ENCODE measurements at places on chromosomes 5 and 9.

- DNase-seq, result no peak
Measured at GRCh38 chr9:89723469-89724100, 118.8 kb downstream of the GADD45G start.

DNA sequence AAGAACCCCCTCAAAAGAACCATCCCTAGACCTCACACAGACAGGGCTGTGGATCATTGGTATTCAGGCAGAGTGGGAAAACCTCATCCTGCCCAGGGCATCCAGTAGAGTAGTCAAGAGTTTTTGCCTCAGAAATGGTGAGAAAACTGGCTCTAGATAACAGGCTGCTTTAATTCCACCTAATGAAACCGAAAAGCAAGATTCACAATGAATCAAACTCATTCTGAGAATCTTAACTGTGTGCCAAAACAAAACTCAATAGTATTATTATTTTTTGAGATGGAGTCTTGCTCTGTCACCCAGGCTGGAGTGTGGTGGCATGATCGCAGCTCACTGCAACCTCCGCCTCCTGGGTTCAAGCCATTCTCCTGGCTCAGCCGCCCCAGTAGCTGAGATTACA lies 17.8 kb upstream of the NPM1 start:
- DNase-seq, result no peak

DNA sequence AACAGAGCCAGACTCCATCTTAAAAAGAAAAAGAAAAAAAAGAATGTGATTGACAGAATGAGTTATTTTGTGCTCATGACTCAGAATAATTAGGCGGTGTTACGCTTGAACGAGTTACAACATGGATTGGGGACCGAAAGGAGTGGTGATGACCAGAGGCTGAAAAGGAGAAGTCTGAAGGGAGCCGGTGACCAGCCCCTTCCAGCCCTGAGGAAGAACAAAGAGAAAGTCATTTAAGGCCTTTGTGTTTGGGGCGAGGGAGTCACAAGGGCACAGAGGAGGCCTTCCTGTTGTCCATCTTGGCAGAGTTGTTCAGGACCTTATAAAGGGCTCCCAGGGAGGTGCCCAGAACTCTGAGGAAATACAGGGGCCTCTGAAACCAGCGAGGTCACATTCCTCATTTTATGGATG lies 131.6 kb downstream of the GOLPH3 start:
- no peak for DNase-seq

- DNase-seq, result no peak
Measured at GRCh38 chr9:18911714-18912342, 121.2 kb downstream of the SAXO1 start.

- DNase-seq, result no peak
Measured at GRCh38 chr9:109159583-109159982, 7.5 kb downstream of the FRRS1L start.

DNA sequence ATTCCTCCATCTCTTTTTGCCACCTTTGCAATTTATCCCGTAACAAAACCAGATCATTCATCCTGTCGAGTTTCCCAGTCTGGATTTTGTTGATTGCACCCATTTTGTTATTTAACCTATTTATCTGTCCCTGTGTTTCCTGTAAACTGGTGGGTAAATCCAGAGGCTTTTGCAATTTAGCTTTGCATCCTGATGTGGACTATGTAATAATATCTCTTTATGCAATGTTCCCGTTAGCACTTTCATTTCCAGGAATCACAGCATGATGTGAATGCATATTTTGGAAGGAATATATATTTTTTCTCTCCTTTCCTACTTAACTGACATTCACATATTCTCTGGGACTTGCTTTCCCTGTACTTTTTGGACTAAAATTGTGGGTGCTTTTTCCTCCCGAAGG lies 240.3 kb upstream of the GAS1 start:
- no peak for DNase-seq

GRCh38 chr9:98081477-98082219 lies 25.1 kb downstream of the NANS start:
- no peak for DNase-seq

- no peak for DNase-seq
Measured at GRCh38 chr5:124457101-124457500, 289.3 kb downstream of the ZNF608 start.

- DNase-seq, result no peak
Measured at GRCh38 chr5:127298656-127299055, 8.1 kb downstream of the MEGF10 start.

DNA sequence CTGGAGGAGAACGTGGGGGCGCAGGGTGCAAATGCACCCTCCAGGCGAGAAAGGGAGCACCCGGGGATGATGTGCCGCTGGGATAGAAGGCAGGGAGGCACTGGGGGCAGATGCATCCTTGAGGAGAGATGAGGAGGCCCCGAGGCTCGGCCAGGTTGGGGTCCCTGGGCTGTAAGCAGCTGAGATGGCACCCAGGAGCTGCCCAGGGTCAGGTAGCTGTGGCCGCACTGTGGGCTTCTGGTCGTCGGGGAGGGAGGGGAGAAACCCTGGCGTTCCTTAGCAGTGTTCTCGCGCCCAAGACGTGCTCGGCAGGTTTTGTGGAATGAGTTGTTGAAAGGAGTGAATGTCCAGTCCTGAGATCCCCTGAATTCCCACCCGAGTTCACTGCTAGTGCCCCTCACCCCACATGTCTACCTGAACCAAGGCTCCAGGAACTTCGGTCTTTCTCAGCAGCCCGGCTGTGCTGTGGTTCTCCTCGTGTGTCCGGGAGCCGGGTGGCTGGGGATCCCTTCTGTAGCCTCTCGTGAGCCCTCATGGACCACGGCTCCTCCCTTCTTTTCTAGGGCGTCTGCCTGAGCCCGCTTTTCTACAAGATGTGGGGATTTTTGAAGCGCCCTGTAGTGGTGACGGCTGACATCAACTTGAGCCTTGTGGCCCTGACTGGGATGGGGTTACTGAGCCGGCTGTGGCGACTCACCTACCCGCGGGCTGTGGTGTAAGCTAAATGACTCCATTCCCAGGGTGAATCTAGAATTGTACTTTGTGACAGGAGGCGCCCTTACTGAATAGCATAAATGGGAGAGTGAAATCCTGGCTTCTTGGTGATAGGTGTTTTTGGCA lies 1.1 kb downstream of the POMT1 start:
- DNase-seq, result peak; percentile 41

- no peak for DNase-seq
Measured at GRCh38 chr5:41683181-41683580, 172.8 kb upstream of the PLCXD3 start.

DNA sequence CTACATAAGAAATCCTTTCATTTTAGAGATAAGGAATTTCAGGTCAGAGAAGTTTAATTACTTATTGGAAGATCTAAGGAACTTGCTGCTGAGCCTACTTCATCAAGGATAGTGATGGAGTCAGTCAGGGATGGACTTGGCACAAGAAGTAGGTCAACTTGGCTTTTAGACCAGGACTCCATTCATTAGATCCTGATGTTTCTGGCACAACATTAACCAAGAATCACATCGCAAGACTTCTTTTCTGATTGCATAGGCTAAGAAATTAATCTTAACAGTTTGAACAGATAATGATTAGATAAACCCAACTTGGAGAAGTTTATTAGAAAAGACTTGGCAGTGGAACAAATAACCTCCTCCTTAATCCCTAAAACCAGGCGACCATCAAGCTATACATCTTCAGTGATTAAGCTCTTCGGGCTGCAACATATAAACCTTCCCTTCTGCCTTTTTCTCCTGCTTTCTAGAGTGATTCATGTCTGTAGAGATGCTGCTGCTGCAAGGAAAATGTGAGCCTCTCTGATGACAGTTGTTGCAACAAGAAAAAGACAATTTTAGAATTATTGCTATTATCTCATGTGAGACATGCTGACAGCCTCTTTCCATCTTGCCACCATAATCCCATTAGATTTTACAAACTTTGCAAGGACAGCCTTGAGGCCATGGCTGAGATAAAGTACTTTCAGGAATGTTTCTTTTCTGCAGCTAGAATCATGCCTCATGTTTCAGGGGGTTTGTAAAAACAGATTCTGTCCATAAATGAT lies 207.9 kb upstream of the SLC27A6 start:
- DNase-seq, result no peak

- DNase-seq, result no peak
Measured at GRCh38 chr5:34496260-34496691, 159.9 kb upstream of the RAI14 start.

DNA sequence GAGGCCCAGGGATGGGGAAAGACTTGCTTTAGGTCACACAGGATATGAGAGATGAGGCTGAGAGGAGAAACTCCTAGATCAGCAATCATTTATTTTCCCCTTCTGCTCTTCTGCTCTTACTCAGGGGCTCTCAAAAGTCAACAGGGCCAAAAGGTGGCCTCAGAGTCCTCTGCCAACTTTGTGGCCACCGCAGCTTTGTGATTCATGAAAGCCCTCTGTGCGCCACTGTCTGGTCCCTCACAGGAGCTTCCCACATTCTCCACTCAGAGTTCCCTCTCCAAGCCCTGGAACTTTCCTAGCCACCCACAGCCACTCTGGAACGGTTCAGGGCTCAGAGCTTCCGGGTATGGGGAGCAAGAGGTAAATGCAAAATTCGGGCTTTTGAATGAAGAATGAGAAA lies 82.4 kb downstream of the COL27A1 start:
- no peak for DNase-seq

DNA sequence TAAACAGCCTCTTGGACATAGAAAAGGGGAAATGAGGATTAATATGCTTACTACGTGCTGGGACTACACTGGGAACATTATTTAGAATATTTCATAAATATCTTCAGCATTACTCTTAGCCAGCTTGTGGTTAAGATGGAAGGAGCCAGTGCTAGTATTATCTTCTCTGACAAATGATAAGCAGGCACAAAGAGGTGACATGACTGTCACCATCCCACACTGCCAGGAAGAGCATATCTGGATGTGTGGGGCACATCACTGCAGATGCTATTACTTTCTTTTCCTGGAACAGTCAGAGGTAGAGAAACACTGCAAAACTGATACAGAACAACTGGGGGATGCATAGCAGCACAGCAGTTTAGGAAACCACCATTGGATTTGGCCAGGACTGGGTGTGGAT lies 281.0 kb upstream of the TNC start:
- DNase-seq, result no peak

- DNase-seq, result no peak
Measured at GRCh38 chr5:155023320-155023719, 9.8 kb downstream of the KIF4B start.

GRCh38 chr5:14316471-14316870 lies 173.3 kb downstream of the TRIO start:
- DNase-seq, result no peak

GRCh38 chr9:121312169-121312568 lies 44.2 kb downstream of the GSN start:
- DNase-seq, result no peak

DNA sequence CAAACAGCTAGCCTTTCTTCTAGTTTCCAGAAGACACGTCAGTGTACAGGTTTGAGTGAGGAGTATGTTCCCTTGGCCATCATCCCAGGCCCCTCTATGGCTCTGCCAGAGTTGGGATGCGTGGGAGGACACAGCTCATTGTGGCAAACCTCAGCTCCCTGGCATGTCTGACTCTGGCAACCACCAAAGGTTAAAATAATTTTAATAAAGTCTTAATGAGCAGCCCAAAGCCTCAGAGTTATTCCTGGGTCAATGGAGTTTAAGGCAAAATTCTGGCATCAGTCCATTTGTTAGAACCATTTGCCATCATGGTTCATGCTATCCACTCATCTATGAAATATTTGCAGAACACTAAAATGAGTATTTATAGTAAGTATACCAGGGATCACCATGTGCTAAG lies 79.8 kb upstream of the PAPPA start:
- no peak for DNase-seq

GRCh38 chr5:71957292-71957898 lies 149.9 kb upstream of the MAP1B start:
- no peak for DNase-seq

DNA sequence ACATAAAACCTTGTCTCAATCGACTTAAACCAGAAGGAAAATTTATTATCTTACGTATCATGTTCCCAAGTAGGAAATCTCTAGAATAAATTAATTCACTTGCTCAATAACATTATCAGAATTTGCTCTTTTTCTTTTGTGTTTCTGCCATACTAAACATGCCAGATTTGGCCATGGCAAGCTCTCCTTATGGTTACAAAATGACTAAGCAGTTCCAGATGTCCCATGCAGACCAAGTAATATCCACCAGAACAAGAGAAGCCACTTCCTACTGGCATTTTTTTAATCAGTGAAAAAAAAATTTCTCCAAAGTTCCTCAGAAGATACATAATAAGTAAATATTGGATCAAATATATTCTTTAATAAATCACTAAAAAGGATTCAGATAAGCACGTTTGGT lies 25.2 kb upstream of the ADAMTS6 start:
- no peak for DNase-seq

DNA sequence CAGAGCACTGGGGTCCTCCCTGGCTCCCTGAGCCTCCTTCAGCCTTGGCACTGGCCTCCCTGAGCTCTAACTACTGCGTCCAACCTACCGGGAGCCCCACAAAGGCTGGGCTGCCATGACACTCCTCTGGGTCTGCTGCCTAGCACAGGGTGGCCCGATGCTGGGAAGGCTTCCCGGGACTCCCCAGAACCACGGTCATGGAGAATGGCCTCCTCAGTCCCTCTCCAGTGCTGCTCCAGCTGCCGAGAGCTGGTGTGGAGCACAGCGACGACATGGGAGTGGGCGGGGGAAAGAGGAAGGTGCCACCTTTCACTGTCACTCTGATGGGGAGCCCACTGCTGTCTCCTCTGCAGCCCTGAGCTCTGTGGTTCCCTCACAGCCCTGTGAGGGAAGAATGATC lies 61.5 kb upstream of the RNF130 start:
- no peak for DNase-seq

DNA sequence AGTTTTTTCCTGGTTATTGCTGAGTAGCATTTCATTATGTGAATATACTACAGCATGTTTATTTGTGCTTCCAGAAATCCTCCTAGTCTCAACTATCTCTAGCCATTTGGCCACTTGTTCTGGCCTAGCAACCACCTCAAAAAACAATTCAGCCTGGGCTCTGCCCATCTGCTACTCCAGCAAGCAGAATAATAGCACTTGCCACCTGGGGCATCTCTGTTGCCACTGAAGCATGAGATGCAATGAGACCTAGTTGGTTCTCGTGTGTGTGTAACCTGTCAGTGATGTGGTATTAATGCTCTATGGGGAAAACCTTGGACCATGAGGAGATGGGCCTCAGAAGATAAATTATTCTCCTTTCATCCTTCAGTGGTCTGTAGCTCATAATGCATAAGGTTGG lies 129.5 kb downstream of the RNF180 start:
- no peak for DNase-seq

DNA sequence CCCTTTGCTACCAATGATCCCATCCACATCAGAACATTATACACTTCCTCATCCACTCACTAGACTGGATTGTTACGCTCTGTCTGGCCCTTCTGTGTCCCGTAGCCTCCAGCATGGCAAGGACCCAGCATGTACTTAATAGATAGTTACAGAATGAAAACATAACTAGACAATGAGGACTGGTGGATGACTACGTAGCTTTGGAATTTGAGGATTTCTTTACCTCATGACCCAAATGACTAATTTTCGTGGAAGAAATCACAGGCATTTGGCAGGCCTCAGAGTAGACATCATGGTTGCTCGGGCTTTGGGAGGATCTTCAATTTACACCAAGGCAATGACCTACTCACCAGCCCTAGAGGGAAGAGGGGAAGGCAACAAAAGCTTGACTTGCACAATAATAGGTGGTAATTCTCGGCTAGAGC lies 299.8 kb downstream of the TLE1 start:
- DNase-seq, result no peak

Data from stimulated activated CD4-positive, alpha-beta T cell treated with anti-CD3 and anti-CD28 coated beads, Interleukin-1b, Interleukin-23, amount 100 ng/mL, for 4 hours (primary cell).